ENCODE measurements at places on chromosomes 6 and 20.

DNA sequence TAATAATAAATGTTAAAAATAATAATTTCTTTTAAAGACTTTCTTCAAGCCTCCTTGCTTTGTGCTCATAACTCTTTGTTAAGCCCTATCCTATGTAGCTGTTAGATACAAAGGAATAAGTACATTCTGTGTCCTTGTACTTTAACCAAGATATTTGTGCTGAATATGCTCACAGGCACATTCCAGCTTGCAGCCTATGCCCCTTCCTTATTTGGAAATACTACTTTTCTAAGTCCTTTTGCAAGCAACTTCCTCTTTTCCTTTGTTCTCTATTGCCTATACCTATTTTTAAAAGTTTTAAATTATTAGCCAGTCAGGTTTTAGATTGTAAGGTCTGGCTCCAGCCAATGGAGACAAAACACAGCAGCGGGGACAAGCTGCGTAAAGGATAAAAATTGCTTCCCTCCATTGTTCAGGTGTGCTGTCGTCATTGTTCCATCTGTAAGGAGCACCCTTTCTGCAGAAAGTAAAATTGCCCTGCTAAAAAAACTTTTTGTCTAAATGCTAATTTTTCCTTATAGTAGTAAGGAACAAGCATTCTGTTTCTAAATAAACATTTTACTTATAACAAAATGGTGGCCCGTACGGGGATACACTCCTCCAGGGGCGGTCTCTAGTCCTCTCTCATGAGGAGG, 80.2 kb downstream of the SYTL3 start:
- no peak for DNase-seq

DNA sequence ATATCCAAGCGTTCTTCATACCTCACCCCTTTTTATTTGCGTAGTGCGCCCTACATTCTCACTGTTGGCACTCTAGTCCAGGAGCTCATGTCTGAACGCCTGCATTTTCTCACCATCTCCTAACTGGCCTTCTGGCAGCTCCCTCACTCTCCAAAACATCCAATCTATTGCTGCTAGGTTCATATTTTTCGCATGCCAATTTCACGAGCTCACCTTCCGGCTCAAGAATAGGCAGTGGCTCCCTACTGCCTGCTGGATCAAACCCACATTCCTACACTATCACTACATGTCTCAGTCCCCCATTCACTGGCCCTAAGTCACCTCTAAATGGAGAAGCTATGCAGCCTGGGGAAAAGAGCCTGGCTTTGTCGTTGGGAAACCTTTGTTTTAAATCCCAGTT, 115.0 kb downstream of the IPCEF1 start:
- DNase-seq, result no peak

- no peak for DNase-seq
Measured at GRCh38 chr20:44832724-44833123, 22.4 kb upstream of the RIMS4 start.

- no peak for DNase-seq
Measured at GRCh38 chr20:14538433-14538832, 201.0 kb upstream of the FLRT3 start.

GRCh38 chr6:44537306-44538049, 150.0 kb downstream of the CDC5L start:
- no peak for DNase-seq

GRCh38 chr20:25254986-25255680, 7.2 kb downstream of the PYGB start:
- peak; percentile 53 for DNase-seq

GRCh38 chr20:37919389-37920040, 16.6 kb downstream of the VSTM2L start:
- DNase-seq, result no peak

GRCh38 chr6:145588981-145589380, 146.3 kb downstream of the EPM2A start:
- DNase-seq, result no peak

DNA sequence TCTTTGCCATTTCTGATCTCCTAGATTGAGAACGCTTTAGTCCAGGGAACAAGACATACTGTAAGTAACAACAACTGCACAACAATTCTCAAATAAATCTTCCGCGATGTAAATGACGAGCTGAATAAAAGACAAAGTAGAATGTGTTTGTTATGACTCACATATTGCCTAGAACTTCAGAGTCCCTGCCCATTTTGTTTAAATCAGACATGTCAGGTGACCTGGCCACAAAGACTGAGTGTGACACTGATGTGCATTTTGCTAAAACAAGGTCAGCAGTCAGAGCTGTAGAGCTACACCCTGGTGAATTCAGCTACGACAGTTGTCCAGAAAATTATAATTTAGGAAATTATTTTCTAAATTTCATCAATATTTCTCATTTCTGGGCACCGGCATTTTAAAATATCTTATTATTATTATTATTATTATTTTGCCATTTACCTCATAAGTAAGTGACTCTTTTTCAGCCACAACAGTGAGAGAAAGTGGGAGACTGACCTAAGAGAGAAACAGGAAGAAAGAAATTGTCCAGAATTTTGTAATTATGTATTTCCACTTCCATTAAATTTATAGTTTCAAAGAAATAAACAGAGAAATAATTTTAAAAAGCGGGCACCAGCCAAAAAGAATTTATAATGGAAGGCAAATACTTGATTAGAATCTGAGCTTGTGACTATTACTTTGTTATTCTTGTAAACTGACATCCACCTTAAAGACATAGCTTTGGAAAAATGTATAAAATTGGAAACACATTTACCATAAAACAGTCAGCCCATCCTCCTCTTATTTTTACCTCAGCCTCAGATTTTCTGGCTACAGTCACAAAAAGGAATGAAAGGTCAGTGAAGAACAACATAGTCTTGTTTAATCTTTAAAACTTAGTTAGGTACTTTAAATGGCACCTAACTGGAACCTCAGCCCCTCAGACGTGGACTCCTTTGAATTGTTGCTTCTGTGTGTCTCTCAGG, 157.0 kb upstream of the CITED2 start:
- no peak for DNase-seq

GRCh38 chr6:57147401-57147800, 24.7 kb upstream of the BAG2 start:
- DNase-seq, result no peak

DNA sequence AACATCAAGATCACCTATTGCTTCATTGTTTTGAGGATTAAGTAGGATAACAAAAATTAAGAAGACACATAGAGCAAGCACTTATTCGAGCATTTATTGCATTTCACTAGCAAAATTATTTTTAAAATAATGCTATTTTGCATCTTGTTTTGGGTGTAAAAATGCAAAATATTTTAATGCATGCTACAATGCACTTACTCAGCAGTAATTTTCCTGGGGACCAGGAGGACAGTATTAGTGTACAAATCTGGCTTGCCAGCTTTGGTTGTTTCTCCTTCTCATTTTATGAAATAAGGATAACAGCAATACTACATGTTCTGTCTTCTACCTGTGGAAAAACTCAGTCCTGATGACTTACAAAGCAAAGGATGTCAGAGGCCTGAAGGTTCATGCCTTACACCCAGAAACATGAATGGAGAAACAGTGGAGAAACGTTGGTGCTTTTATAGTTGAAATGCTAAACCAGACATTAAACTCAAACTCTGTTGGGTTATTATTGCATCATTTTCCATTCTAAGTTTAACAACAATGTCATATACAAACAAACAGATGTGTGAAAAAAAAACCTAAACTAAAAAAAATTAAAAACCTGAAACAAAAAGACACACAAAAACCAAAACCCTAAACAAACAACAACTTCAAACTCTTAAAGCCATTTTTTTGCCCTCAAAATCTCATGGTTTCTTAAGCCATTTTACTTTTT, 50.2 kb upstream of the ATXN1 start:
- DNase-seq, result no peak

GRCh38 chr6:151765444-151765886, 42.0 kb upstream of the ESR1 start:
- no peak for DNase-seq

DNA sequence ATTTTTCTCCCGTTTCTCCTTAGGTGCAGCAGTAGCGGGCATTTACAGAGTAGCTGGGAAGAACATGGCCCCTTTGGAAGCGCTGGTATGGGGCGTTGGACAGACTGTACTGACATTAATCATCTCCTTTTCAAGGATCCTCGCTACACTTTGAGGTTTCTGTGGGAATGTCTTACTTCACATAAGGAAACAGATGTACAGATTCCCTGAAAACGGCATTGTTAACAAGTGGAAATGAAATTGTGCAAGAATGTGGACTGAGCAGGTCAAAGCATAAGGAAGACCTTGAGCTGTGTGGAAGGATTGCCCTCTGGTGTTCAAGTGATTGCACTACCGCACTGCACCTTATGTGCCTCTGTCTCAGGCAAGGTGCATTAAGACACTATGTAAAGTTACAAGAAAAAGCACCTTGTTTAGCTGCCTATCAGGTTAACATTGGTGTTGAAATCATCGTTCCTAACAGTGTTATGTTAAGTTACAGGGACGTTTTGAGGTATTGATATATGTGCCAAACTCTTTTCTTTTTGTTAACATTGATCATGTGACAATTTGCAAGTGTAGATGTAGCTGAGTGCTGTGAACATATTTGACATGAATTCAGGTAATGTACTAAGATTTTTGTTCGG, 38.0 kb downstream of the TMEM170B start:
- DNase-seq, result no peak

- peak; percentile 49 for DNase-seq
Measured at GRCh38 chr6:129863664-129864063, 2.5 kb upstream of the TMEM244 start.

DNA sequence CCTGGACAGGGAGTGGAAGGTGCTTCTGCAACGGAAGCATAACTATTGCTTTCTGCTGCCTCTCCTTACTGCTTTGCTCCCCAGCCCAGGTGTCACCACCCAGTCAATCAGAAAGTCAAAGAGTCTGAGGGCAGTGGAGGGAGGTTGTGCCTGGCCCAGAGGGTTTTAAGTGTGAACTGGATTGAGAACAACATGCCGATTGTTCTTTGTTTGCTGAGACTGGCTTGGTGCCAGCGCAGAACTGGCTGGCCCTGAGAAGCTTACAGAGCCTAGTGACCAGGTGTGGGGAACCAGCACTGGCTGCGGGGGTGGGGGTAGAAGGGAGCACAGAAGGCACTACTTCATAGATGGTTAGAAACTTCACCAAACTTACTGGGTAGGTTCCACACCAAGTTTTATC, 31.1 kb upstream of the ENPP4 start:
- DNase-seq, result peak; percentile 72

- DNase-seq, result no peak
Measured at GRCh38 chr20:5845681-5846615, 95.7 kb downstream of the SHLD1 start.

GRCh38 chr20:1035466-1035865, 33.4 kb upstream of the RSPO4 start:
- no peak for DNase-seq

DNA sequence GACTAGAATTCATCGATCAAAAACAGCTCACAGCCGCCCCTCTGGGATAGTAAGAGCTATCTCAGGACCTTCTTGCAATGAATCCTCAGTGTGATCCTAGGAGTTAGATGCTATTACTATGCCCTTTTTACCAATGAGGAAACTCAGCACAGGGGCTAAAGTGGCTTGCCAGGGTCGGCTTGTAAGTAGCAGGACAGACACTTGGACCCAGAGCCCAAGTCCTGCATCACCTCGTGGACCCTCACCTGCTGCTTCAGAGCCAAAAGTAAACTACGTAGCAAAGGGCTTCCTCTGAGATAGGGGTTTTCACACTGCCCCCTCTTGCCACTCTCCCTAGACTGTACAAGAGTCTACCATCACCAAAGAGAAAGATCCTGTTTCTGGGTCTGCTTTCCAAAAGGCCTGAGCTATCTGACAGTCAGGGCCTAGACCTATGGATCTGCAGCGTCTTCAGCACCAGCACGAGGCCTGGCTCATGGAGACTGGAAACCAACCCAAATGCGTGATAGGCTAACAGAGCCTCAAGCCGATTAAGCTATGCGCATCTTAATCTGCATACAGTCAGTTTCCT, 172.3 kb downstream of the ANKRD60 start:
- no peak for DNase-seq

- peak; percentile 78 for DNase-seq
Measured at GRCh38 chr20:61322151-61322865, 70.2 kb downstream of the CDH4 start.

GRCh38 chr20:41617059-41617901, 897 bp downstream of the CHD6 start:
- DNase-seq, result peak; percentile 17

GRCh38 chr6:3987576-3987975, 91.4 kb downstream of the FAM217A start:
- DNase-seq, result no peak

GRCh38 chr6:107800564-107801164, 23.4 kb downstream of the SCML4 start:
- DNase-seq, result no peak

GRCh38 chr6:129124347-129124746, 241.4 kb downstream of the LAMA2 start:
- no peak for DNase-seq

DNA sequence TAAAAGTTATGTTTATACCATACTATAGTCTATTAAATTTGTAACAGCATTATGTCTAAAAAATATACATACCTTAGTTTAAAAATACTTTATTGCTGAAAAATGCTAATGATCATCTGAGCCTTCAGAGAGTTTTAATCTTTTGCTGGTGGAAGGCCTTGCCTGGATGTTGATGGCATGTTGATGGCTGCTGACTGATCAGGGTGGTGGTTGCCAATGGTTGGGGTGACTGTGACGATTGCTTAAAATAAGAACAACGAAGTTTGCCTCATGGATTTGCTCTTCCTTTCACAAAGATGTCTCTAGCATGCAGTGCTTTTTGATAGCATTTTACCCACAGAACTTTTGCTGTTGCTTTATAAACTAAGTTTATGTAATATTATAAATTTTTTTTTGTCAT, 68.6 kb downstream of the QKI start:
- no peak for DNase-seq

GRCh38 chr6:14720411-14721102, 525.3 kb upstream of the JARID2 start:
- DNase-seq, result no peak

GRCh38 chr6:26613689-26614683, 17.2 kb downstream of the ABT1 start:
- DNase-seq, result peak; percentile 81

- DNase-seq, result no peak
Measured at GRCh38 chr6:154161689-154162088, 122.6 kb downstream of the OPRM1 start.

GRCh38 chr6:19417713-19418112, 419.5 kb upstream of the ID4 start:
- no peak for DNase-seq

DNA sequence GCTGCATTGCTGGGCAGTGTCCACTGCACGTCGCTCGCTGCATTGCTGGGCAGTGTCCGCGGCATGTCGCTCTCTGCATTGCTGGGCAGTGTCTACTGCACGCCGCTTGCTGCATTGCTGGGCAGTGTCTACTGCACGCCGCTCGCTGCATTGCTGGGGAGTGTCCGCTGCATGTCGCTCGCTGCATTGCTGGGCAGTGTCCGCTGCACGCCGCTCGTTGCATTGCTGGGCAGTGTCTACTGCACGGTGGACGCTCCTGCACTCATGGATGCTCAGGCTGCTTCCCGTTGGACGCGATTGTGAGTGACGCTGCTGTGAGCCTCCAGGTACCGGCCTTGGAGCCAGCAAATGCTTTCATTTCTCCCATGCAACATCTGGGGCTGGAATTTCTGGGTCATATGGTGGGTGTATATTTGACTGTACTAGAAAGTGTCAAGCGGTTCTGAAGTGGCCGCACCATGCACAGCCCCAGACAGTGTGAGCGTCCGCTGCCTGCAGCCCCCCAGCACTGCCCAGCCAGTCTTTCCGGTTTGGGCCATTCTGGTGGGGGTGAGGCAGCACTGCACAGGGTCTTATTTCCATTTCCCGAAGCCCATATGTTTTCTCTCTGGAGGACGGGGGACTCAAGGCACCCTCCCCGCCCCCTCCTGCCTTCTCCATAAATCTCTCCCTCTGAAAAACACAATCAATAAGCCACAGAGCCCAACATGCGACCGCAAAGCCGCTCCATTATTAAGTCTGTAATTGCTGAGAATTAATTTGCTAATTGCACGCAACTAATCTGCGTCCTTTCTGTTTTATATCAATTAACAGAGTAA, 97.4 kb downstream of the YTHDF1 start:
- DNase-seq, result peak; percentile 36

Measured in posterior cingulate gyrus (tissue), 11 donors.